ENCODE measurements at places on chromosomes 2 and 18.

DNA sequence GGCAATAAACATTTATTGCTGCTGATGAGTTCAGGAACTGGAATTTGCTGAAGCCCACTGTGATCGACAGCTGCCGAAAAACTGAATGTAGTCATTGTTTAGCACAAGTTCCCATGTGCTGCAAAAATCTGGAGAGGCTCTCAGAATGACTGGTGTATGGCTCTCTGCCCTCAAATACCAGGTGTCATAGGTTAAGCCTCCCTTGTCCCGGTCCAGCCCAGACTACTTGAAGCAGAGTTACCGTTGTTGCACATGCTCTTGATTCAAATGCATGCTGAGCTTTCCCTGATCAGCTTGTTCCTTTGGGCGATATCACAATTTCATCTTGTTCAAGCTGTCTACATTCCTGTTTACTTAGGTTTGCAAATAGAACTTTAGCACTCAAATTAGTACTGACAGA lies 625.2 kb downstream of the CPS1 start:
- DNase-seq, result no peak

GRCh38 chr2:195563857-195564512 lies 93.0 kb upstream of the SLC39A10 start:
- DNase-seq, result no peak

DNA sequence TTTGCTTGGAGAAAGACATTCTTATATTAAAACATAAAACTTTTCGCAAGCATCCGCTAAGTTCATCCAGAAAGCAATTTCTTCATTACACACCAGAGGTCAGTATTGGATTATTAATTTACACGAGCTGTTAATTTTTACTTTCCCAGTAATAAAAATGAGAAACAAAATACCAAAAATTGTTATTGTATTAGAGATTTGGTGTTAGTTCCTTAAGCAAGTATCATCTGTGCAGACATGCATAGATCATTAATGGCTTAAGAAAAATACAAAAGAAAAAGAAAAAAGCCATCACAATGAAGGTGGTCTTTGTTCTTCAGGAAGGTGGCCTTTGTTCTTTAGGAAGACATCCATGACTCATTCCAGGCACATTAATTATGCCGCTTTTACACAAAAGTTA lies 53.6 kb upstream of the HNMT start:
- no peak for DNase-seq

- DNase-seq, result no peak
Measured at GRCh38 chr2:211751848-211752247, 786.8 kb downstream of the ERBB4 start.

GRCh38 chr2:219419331-219420197 lies 1.4 kb downstream of the DES start:
- no peak for DNase-seq

- DNase-seq, result no peak
Measured at GRCh38 chr2:150888337-150888736, 373.3 kb downstream of the RBM43 start.

- DNase-seq, result no peak
Measured at GRCh38 chr2:205701509-205701908, 19.2 kb downstream of the NRP2 start.

DNA sequence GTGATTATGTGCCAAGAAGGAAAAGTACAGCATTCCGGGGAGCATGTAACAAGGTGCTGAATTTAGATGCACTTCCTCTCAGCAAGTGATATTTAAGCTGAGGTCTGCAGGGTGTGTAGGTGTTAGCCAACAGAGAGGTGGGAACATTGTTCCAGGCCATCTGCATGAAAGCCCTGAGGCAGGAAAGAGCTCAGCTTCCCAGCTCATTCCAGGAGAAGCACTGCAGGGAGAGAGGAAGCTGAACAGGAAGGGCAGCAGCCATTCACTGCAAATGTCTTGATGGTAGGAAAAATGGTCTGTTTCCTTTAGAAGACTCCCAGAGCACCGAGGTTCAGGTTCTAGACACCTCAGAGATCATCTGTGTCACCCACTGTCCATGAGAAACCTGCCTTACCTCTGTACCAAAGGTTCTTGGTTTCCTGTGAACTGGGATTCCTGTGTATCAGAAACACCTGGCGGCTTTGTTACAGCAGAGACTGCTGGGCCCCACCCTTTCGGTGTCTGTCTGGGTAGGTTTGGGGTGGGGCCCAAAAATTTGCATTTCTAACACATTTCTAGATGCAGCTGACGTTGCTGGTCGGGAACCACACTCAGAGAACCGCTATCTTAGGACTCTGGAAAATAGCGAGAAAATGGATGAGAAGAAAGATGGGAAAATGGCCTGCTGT lies 84.0 kb downstream of the RTN4 start:
- DNase-seq, result no peak

DNA sequence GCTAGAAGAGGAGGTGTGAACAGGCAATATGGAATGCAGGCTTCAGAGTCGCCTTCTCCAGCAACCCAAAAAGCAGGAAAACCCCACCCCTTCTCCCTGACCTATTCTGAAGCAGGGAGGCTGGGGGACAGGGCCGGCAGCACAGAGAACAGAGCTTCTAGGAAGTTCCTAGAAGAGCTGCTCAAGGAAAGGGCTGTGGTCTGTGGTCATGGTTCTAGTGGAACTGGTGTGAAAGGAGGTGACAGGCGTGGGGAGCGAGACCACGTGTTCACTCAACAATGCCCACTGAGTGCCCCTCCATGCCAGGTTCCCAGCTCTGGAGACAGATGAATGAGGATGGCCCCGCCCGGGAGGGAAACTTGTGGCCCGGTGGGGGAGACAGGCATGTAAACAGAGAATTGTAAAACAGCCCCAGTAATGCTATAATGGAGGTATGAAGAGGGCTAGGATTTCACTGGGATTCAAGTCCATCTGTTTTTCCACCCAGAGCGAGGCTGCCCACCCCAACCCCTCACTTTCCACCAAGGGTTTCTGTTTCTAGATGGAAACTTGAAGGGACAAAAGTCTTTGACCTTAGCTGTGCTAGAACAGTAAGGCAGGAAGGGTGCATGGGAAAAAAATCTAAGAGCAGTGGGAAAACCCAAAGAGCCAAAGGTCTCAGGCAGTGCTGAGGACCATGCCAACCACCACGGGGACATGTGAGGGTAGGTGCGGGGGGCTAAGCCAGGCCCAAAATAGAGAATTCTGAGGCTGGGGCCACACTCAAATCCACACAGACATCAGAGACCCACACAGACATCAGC lies 71.8 kb downstream of the TNS1 start:
- no peak for DNase-seq

GRCh38 chr18:26335156-26335555 lies 108.9 kb downstream of the TAF4B start:
- no peak for DNase-seq

GRCh38 chr2:181573140-181573736 lies 83.7 kb downstream of the CERKL start:
- DNase-seq, result no peak

DNA sequence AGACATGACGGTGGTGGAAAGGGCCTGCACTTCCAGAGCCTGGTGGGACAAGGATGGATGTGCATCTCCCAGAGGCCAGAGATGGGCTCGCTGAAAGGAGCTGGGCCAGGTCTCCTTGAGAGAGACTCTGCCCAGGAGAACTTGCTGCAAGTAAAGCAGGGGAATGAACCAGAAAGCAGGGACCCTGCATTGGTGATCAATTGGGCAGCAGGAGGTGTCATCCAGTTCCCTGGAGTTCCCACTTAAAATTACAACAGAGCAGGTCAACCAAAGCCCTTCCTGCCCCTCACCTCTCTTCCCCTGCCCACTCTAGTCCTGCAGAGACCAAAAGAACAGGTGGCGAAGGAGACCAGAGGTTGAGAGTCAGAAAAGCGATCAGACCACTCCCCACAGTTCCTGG lies 69.7 kb upstream of the CAB39 start:
- DNase-seq, result no peak

GRCh38 chr2:240573071-240573515 lies 4.8 kb downstream of the RNPEPL1 start:
- DNase-seq, result no peak

- DNase-seq, result no peak
Measured at GRCh38 chr2:183070942-183071844, 7.4 kb upstream of the DUSP19 start.

DNA sequence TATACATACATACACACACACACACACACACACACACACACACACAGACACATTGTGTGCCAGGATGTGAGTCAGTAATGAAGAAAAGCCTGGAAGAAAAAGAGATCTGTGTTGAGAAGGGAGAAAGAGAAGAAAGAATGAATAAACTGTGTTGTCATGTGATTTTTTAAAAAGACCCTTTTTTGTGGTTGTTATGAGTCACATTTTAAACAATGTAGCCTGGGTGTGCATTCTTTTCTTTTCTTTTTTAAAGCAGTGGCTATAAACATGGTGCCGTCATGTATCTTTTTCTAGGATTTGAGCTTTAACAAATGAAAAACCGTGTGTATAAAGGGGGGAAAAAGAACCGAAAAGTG lies 87.2 kb downstream of the NRP2 start:
- no peak for DNase-seq

DNA sequence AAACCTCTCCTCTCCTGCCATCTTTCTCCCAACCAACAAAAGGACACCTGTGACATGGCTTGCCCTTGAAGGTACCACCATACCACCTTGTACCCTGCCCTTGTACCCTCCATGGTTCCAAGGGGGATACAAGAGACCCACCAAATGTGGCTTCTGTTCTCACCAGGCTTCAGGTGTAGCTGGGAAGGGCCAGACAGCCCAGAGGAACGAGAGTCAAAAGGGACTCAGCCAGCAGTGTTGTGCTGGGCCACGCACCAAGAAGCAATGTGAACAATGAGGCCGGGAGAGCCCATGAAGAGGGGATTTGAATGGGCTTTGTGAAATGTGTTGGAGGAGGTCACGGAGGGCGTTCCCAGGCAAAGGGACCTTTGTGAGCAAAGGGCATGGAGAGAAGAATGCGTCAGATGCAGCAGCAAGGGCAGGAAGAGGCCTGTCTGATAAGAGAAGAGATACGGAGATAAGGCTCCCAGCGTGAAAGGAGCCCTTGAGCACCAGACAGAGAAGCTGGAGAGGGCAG lies 48.6 kb downstream of the PLB1 start:
- no peak for DNase-seq
